ENCODE measurements at places on chromosomes 12 and 14.

DNA sequence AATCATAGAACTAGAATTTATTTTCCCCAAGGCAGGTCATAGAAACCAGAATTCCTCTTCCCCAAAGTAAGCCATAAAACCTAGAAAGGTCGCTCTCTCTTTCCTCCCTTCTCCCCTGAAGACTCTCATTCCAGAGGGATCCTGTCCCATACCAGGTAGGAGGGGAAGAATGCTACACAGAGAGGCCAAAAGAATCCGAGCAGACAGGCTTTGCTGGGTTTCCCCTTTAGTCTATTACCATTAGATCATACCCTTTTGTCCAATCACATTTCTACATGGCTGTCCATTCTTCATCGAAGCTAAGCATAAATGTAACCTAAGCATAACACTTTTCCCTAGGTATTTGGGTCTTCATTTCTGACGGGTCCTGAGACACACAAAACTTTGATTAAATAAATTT is 204.5 kb downstream of the SPTSSA start:
- DNase-seq: no peak

- DNase-seq: no peak
Observed at GRCh38 chr12:51976376-51977160, 25.1 kb downstream of the ACVR1B start.

- DNase-seq: no peak
Observed at GRCh38 chr14:104200591-104200990, 62.2 kb downstream of the KIF26A start.

DNA sequence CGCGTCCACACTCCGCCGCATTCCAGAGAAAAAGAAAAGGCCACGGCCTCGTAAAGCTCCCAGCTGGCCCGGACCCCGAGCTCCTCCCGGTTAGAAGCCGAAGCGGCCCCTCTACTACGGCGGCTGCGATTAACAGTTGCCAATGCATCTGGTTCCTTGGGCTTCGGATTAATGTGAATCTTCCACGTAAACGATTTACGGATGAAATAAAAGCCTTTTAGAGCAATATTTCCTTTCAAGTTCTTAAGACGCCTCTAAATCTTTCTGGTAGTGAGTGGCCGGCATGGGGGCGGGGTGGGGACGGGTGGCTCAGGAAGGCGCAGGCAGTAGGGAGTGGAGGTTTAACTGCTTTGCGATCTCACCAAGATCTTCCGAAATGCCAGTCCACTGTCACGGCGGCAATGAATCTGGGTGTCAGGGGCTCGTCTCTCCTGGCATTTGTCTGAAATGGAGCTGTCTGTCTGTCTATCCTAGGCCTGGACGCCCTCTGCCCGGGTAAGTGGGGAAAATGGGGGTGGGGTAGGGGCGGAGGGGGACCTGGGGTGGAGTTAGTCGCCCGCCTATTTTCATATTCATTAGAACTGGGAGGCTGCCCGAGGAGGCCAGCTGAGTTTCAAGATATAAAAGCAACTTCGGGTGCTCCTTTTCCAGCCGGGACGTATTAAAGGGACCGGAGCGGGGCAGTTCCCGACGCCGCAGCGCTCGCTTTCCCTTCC is 413 bp upstream of the ALX1 start:
- DNase-seq: no peak

DNA sequence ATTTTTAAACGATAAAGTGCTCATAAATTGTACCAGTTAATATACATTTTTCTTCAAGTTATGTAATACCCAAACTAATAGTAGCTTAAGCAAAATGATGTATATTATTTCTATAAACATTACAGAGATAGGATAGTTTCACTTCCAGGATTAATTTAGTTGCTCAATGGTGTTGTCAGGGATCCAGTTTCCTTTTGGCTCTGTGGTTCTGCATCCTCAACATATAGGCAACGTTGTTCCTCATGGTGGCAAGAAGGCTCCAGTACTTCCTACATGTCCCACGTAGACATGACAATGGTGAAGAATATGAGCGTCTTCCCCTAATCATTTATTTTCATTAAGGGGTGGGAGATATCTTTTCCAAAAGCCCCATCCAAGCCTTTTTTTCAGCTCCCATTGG is 60.7 kb upstream of the DCD start:
- no peak for DNase-seq

Measured in stimulated activated CD4-positive, alpha-beta T cell treated with anti-CD3 and anti-CD28 coated beads, Interleukin-1b, Interleukin-23, amount 100 ng/mL, for 24 hours (primary cell).